Stimulated activated CD4-positive, alpha-beta T cell treated with anti-CD3 and anti-CD28 coated beads, Interleukin-12 subunit alpha, Interleukin-12 subunit beta, amount 100 ng/mL, for 48 hours (primary cell): ENCODE measurements at places on chromosomes 12 and 14.

DNA sequence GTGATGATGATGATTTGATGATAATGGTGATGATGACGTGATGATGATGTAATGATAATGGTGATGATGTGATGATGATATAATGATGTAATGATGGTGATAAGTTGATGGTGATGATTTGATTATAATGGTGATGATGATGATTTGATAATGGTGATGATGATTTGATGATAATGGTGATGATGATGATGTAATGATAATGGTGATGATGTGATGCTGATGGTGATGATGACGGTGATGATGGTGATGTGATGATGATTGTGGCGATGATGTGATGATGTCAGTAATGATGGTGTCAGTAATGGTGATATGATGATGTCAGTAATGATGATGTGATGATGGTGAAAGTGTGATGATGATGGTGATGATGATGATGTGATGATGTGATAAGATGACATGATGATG, 613.4 kb downstream of the AACS start:
- DNase-seq = no peak

DNA sequence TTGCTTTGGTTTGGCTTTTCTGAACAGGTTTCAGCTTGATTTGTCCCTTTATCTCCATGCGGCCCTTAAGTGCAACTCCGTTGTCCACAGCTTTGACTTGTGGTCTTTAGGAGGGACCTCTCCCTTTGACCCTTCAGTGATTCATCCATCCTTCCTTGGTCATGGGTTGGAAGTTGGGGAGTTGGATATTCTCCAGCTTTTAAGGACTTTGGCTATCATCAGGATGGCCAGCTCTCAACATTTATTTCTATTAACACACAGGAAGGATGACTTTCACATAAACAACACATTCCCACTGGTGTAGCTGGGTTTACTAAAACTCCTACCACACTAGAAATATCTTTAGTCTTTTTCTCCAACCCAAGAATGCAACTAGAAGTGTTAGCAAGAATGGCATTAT, 50.9 kb upstream of the E2F7 start:
- DNase-seq = no peak

DNA sequence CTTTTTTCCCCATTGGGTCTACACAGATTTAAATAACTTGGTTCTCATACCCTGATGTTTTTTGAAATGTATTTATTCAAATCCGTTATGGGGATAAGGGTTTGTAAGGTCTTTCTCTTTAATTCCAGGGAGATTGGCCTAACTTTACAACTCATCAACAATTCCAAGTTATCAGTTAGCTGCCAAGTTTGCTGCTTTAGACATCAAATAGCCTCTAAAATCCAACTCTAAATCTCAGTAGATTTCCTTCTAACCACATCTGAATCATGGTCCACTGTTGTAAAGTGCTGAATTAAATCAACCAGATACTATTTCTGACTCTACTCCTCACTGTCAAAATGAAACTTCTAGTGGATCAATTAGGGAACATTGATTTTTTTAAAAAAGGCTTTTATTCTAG, 364.1 kb upstream of the E2F7 start:
- DNase-seq = no peak

- DNase-seq = no peak
Measured at GRCh38 chr12:22329621-22330020, 4.9 kb downstream of the ST8SIA1 start.

DNA sequence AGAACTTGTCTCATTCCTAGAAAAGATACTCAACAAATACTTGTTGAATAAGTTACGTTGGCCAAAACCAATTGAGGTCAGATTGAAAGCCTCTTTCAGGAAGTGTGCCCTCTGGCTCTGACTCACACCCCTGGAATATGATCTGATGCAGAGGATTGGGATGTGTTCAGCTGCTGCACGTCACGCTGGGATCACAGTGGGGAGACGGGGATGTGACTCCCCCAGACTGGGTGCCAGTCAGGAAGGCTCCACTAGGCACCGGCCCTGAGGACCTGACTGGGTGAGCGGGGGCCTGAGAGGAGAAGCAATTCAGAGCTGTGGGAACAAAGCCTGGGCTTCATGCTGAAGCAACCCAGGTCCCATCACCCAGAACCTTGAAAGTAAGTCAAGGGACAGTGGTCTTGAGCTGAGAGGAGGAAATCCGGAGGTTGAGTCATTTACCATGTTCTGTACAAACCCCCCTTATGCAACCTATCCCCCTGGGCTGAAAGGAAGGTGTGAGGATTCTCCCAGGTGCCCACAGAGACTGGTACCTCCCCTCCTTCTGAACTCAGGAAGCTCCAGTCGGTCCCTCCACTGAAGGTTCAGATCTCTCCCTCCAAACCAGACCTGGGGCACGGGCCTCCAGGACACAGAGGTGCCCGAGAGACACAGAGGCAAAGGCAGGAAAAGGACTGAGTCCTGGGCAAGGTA, 3.9 kb downstream of the CEBPE start:
- no peak for DNase-seq

- no peak for DNase-seq
Measured at GRCh38 chr12:45774508-45775162, 45.1 kb downstream of the ARID2 start.

DNA sequence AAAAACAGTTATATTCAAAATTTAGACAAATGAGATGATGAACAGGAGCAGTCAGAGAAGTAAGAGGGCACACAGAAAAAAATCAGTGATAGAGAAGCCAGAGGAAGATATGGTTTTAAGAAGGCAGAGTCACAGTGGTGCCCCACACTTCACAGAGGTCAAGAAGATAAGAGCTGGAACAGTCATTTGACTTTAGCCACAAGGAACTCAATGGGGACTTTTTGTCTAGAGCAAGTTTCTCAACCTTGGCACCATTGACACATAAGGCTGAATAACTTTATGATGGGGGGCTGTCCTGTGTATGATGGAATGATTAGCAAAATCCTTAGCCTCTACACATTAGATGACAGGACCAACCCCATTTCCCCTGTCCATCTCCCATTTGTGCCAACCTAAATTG, 172.8 kb upstream of the PLEKHG7 start:
- DNase-seq = no peak

GRCh38 chr12:27709932-27710591, 570 bp upstream of the MRPS35 start:
- no peak for DNase-seq

DNA sequence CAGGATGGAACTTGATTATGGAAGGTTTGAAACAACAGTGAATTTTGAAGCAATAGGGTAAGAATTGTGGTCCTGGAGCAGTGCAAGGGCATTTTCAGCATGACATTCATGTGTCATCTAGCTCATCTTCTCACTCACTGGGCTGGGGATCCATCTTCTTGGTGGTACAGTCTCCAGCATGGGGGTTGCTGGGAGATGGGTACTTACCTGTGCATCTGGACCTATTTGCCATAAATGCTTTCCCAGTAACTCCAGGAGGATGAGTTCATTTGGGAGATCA, 7.2 kb downstream of the HSP90AA1 start:
- DNase-seq = no peak

- DNase-seq = no peak
Measured at GRCh38 chr12:130800312-130800711, 38.7 kb downstream of the STX2 start.

- no peak for DNase-seq
Measured at GRCh38 chr14:75812622-75813021, 151.6 kb downstream of the TTLL5 start.

GRCh38 chr12:84701041-84701440, 211.6 kb downstream of the SLC6A15 start:
- DNase-seq = no peak

DNA sequence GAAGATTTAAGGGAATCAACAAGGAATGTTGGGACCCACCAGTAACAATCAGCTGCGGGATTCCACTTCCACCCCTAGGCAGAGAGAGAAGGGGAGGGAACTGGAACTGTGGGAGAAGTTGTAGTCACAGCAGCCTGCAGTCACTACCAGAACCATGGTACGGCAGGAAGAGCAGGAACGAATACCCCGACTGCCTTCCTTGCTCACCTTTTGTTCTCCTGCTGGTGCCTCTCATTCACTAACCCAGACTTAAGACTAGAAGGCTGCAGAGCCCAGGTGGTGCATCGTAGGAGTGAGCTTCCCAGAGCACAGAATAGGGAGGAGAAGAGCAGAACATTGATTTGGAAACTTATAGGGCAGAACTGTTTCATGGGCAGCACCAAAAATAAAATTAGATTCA, 154.2 kb downstream of the DYRK2 start:
- DNase-seq = no peak

GRCh38 chr14:55910601-55911243, 207.5 kb upstream of the PELI2 start:
- DNase-seq = no peak

DNA sequence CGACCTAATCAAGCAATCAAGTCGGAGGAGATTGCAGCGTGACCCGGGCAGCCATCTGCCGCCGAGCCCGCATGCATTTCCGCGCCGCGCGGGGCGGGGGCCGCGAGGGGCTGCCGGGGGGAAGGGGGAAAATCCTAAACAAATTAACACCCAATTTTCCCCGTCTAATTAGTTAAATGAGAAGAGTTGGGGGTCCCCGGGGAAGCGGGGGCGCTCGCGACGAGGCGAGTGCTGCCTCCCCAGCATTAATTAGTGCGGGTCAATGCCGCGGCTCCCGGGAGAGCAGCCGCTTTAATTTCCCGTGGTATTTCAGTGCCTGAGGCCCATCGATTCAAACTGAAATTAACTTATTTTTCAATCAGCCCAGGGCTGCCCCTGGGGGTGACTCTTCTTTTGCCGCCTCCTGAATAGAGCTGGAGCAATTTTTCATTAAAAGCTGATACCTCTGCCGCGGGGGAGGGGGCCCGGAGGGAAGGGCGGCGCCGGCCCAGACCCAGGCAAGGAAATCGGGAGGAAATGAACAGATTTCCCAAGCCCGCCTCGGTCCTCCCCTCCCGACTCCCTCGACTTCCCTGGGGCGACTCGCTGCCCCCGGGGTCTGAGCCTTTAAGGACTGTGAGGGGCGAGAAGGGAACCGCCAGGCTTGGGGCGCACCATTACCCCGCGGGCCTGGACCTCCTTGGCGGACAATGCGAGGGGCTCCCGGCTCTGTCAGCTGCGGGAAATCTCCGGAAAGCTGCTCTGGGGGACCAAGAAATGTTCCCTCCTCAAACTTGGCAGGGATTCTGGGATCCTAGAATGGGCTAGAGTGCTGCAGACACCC, 18.9 kb downstream of the VSX2 start:
- DNase-seq = no peak

- DNase-seq = no peak
Measured at GRCh38 chr12:32486158-32486557, 86.8 kb downstream of the FGD4 start.

GRCh38 chr14:100466111-100466856, 120.9 kb downstream of the BEGAIN start:
- DNase-seq = no peak

DNA sequence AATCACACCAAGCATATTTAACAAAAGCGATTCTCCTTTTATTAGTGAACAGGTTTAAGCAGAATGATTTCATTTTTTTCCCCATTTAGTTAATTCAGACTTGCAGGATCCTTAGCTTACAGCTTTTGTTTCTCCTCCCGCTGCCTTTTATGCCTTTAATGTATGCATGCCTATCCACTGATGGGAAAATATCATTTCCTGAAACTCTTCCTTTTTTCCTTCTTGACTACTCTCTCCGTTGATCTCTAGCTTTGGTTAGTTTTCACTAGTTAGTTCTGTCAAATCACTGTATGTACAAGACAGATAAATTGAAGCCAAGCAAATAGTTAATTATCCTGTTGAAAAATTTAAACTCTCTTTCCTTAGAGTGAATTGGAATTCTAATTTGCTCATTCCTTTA, 26.3 kb downstream of the NKX2-1 start:
- no peak for DNase-seq

DNA sequence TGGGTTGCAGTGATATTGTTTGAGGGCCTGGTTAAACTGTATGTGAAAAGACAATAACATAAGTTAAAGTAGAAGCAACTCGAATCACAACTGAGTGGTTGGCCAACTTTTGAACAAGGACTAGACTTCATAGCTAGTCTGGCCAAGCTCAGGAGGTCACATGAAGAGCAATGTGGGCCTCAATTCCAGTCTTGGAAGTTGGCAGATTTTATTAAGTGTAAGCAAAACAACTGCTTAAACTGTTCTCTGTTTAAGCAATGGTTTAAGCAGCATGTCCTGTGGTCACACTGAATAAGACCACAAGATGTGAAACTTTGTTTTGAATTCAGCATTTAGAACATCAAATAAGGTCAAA, 100.4 kb downstream of the TMTC3 start:
- DNase-seq = no peak
